ENCODE measurements at places on chromosomes 12 and 14.

- DNase-seq: no peak
Measured at GRCh38 chr12:114269153-114269552, 136.8 kb downstream of the TBX5 start.

DNA sequence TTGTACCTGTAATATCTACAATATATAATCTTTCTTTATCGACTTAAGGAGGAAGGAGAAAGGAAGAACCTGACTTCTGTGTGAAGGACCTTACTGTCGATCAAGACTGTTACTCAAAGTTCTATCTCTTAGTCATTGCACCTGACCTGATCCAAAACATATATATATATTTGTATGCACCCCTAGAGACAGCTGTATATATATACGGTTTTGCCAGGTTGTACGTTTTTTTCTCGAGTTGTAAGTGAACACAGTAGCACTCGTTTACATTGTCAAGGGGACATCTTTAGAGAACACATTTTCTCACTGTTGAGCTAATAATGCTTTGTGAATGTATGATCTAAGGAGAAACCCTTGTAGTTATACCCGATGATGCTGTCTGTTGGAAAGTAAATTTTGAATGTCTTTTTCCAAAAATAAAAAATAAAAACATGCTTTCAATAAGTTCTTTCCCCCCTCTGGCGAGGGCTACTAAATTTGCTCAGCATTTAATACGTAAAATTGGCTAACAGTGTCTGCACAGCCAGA lies 536 bp upstream of the SLC35E3 start:
- DNase-seq: no peak

DNA sequence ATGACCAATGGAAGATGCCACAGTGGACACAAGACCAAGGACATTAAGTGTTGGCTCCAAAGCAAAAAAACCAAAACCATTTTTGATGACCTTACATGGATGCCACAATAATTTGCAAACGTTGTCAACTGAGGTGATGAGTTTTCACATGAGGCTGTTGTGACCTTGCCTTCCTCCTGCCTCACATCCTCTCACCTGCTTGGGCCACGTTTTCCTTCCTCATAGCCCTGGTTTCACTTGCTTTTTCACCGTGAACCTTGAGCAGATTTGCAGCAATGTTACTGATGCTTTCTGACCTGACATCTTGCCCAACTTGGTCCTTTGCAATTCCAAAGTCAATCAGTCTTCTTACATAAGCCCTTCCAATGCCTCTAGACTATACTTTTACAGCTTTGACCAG lies 3.7 kb downstream of the KRT6B start:
- DNase-seq: no peak

DNA sequence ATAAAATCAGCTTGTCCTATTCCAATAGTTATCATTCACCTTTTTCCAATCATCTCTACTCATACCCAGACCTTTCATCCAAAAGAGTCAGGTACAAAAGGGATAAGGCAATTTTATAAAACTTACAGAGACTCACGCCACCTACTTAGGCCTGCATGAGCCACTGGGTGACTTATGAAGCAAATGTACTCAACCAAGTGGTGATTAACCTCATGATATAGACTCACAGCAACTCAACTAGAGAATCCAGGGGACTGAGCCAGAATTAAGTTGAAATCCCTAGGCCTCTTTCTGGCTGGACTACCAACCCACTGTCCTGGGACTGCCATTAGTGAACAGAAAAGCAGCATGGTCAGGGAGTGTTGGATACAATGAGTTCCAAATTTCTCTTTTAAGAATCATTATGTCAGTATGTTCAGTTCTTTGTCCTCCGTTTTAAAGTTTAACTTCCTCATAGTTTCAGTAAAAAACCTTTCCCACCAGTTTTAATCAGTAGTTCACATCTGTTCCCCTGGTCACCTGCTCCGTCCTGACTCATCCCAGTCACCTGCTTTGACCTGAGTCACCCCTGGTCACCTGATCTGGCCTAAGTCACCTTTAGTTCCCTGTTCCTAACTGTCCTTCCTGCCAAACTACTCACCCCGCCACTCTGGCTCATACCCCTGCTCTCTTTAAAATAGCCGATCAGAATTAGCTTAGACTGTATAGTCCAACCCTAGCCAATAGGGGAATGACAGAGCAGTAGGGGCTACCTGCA lies 36.8 kb downstream of the SPTSSA start:
- no peak for DNase-seq

DNA sequence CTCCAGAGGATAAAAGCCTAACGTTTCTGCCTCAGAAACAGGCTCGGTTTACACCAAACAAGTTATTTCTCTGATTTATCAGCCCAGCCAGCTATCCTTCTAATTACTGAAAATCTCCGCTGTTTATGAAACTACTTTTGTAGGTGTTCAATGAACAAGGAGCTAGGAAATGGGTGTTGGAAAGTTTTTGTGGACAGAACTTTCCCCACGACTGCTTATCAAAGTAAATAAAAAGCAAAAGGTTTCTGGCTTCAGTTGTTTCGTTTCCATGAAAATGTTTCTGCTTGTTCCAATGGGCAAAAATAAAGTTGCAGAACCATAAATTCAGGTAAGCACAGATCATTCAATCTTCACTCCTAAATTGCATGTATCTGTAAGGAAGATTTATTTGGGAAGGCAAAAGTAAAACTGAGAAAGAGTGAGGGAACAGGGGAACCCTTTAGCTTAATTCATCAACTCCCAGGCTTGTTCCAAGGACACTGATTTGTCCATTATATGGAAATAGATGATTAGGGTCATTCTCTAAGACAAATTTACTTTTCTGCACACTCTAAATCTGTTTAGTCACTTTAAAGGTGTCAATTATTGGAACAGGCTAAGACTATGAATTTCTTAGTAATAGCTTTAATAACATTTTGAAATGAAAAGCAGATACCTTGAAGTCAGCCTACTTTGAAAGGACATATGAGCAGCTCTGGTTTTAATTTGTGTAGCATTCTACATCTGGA lies 175.9 kb upstream of the CDKN3 start:
- DNase-seq: no peak

DNA sequence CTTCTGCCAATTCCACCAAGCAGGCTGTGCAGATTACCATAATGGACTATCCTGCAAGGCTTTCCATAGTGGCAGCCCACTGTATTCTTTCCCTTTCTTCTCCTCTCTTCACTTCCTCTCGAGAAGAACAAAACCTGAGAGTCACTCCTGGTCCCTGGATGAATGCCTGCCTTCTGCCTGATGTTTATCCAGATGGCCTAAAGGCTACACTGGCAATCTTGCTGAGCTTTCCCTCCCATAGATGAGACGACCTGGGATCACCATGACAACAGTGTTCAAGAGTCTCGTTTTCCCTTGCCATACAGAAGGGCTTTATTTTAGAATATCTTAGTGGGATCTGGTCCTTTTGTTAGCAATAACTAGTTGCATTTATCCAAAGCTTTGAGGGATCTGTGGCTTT lies 142.3 kb downstream of the RTN1 start:
- DNase-seq: no peak

DNA sequence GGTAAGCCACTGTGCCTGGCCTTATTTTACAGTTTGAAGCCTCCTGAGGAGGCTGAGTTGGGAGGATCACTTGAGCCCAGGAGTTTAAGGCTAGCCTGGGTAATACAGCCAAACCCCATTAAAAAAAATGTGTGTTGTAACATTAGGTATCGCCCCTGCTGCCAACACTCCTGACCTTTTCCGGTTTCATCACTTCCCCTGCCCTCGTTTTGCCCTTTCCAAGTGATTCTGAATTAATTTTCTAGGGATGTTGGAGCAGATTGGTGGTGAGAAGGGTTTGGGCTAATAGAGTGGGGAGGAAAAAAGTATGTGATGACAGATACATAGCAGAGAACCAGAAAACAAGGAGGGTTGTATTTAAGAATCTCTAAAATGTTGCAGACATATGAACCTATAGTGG lies 25.6 kb upstream of the C12orf71 start:
- DNase-seq: no peak

DNA sequence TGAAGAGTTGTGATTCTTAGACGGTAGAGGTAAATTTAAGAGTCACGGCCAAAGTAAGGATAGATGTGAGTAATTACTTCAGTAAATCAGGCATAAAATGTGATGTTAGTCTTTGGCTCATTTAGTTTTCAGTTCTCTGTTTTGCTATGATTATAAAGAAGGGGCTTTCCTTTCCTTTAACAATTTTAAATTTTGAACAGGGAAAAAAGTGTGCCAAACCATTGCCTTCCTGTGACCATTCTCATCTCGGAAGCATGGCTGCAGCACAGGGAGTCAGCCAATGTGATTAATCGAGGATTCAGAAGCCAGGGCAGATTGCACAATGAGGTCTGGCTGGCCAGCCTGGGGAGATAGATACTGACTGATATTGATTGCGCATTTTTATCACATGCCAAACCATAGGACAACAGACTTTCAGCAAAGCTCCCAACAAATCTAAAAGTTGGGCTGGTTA lies 480.2 kb upstream of the PRICKLE1 start:
- no peak for DNase-seq

DNA sequence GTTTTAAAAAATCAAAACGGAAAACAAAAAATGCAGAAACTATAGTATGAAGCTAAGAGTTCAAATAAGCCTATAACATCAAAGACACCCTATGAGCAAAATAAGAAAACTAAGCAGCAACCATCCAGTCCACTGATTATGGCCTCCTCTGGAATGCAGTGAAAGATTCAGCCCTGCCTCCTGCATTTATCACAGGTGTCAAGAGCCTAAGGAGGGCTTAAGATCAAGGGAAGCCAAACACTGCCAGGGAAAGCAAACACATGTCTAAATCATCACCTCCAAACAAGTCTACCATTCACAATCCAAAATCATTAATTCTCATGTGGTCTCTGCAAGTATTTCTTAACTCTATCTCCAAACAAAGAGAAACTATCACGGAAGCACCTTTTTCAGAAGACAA lies 28.4 kb downstream of the SARNP start:
- no peak for DNase-seq

DNA sequence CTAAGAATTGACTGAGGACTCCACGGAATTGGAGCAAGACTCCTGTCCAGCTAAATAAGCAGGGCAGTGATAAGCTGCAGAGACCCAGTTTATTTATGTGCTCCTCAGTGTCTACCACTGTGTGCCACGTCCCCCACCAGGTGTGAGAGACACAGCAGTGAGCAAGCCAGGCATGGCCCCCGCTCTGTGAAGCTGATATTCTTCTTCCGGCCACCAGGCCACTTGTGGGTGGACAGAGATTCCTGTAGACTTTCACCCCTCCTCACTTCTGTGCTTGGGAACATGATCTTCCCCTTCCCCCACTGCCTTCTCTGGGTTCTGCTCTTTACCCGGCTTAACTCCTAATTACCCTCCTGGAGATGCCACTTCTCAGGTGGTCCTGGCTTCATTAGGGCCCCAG lies 21.3 kb downstream of the BRAP start:
- no peak for DNase-seq

- DNase-seq: no peak
Measured at GRCh38 chr12:76422154-76422542, 73.9 kb upstream of the BBS10 start.

DNA sequence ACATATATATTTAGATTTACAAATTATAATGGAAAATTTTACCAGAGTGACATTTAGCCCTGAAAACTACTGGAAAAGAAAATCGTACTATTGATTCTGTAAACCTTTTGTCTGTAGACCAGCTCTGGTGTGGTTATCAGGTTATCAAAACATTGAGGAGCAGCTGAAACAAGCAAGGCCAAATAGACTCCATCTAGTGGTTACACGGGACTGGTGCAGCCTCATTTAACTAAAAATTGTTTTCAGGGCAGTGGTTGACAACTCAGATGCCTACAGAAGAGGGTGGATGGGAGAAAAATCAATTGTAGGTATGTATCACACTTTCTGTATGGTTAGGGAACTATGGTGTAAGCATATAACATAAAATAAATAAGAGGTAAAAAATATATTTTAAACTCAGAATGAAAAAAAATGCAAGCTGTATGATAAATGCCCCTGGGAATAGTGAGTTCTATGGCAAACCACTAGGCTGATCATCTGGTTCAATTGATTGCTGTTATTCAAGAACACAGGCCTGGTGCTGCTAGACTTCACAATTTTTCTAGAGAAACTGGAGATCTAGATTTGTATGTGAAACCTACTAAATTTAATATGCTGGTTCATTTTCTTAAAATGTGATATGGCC lies 51.2 kb downstream of the ACSS3 start:
- DNase-seq: peak; percentile 57

- no peak for DNase-seq
Measured at GRCh38 chr12:114924946-114925475, 241.0 kb upstream of the TBX3 start.

GRCh38 chr12:14828892-14829291 lies 14.4 kb downstream of the ART4 start:
- no peak for DNase-seq

DNA sequence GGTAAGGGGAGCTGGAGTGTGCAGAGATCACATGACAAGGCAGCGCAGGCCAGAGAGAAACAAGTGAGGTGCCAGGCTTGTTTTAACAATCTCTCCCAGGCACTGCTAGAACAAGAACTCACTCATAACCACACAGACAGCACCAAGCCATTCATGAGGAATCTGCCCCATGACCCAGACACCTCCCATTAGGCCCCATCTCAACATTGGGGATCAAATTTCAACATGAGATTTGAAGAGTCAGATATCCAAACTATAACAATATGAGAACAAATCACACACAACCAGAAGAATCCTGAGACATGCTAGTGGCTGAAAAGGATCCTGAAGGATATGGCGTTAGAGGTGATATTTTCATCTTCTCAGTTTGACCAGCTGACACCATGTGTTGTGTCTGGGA lies 21.9 kb downstream of the OR6J1 start:
- no peak for DNase-seq

GRCh38 chr12:20305470-20305869 lies 62.9 kb upstream of the PDE3A start:
- no peak for DNase-seq

- no peak for DNase-seq
Measured at GRCh38 chr12:24945039-24945438, 3.9 kb downstream of the BCAT1 start.

DNA sequence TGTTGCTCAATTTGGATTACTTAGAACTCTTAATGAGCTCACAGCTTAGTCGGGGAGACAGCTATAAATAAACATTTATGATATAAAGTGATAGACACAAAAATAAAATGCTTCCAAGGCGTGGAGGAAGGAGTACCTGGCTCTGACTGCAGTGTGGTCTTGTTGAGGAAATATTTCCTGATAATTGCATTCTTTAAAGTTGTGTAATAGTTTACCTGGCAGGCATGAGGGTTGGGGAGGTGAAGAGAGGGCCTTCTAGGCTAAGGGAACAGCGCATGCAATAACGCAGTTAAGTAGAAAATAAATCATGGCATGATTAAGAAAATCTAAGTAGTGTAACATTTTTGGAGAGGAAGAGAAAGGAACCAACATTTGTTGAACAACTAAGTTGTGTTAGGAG lies 260.5 kb upstream of the ATP2B1 start:
- DNase-seq: no peak

DNA sequence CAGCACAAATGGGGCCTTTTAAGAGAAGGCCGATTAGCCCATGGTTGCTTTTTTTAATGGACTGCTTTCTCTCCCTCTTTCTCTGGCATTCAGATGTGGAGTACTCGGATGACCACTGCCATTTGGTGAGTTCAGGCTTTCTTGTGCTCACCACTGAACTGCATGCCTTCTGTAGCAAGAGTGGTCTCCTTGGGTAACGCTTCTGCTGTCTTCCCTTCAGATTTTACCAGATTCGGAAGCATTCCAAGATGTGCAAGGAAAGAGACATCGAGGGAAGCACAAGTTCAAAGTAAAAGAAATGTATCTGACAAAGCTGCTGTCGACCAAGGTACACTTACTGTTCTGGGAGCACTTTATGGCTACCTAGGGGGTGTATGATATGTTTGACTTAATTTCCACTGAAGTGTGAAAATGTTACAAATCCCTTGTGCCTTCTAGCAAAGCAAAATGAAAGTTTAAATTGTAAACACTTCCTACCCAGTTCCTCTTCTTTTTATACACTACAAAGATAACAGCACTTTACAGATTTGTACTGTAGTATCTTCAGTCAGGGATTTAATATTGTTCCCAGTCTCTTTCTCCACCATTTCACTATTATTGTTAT lies 148.8 kb downstream of the PLXNC1 start:
- DNase-seq: no peak

All from activated CD4-positive, alpha-beta T cell treated with anti-CD3 and anti-CD28 coated beads, Interleukin-2, amount 10 ng/mL, durations not matched to agents 24 days and 14 days (primary cell).